Activated T-cell treated with anti-CD3 and anti-CD28 coated beads, Interleukin-2, amount 50 U/mL, for 1 hour (primary cell): ENCODE measurements at places on chromosomes 12 and 14.
A peak's percentile ranks its signal among the peaks of the same experiment; 100 is the strongest.

- peak; percentile 16 for DNase-seq
Observed at GRCh38 chr14:53929871-53930715, 26.5 kb downstream of the BMP4 start.

GRCh38 chr14:76496595-76496994, 120.7 kb downstream of the ESRRB start:
- no peak for DNase-seq

- DNase-seq, result no peak
Observed at GRCh38 chr12:131348231-131348630, 362.7 kb upstream of the SFSWAP start.

DNA sequence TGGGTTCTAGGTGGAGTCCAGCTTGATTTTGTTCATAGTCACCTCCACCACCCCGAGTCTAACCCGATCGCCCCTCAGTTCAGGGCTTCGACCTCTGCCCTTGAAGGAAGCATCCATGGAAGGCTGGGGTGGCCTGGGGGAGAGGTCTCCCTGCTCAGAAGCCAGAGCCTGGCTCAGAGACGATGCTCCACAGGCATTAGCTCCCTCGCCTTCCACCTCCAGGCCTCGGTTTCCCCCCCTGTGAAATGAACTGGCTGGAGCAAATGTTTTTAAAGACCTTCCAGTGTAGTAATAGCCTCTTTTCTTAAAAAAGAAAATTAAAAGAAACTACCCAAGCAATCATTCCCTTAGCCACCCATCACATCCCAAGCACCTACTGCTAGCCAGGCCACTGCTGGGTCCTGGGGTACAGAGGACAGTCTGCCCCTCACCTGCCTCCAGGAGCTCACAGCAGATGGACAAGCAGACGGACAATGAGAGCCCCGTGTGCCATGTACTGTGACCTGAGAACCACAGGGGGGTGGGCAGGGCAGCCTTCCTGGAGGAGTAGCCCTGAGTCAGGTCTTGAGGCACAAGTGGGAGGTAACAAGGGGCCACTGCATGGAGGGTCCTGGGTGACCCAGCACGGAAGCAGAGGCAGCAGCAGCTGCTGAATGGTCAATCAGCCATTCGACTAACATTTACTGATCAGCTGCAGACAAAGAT, 42.3 kb upstream of the EML1 start:
- no peak for DNase-seq

- DNase-seq, result no peak
Observed at GRCh38 chr12:97386133-97386581, 76.4 kb upstream of the RMST start.

GRCh38 chr12:42237052-42237852, 796 bp downstream of the YAF2 start:
- DNase-seq, result peak; percentile 74

DNA sequence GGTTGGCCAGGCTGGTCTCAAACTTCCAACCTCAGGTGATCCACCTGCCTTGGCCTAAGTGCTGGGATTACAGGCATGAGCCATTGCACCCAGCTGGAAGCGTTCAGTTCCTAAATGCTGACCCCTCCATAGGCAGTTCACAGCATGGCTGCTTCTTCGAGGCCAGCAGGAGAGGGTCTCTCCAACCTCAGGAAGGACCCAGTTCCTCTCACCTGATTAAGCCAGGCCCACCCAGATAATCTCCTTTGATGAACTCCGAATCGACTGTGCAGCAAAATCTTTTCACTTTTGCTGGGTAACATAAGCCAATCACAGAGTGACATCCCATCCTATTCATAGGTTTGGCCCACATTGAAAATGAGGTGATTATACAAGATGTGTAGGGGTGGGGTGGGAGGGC, 165.1 kb downstream of the ADCK1 start:
- DNase-seq, result no peak

DNA sequence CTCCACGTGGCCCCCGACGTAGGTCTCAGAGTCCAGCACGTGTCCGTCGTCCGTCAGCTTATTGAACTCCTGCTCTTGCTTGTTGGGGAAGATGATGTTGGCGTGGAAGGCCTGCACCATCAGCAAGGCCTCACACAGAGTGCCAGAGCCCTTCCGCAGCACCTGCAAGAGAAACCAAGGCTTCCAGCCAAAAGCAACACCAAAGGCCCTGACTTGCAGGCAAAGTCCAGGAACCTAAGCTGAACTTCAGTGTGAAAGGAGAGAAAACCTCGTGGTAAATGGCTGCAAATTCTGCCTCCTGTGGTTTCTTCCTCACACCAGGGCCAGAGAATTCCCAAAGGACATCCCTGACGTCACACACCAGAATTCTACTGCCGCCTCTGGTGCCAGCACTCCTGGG, 14.5 kb downstream of the POLE start:
- no peak for DNase-seq

DNA sequence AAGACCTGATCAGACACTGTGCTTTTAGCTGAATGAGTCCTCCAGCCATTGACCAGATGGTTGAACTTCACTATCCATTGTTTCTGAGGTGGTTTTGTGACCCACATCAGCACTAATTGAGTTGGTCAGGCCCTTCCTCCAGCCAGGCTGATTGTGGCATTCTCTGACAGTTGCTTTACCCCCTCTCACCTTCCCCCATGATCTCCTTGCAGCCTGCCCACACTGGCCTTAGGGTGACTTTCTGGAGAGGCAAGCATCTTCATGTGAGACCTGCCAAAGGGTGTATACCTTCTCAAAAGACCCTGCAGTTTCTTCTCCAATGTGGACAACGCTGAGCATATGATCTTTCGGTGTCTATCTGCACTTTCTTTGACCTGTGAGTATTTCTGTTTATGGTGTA, 83.9 kb downstream of the GPATCH2L start:
- DNase-seq, result no peak

DNA sequence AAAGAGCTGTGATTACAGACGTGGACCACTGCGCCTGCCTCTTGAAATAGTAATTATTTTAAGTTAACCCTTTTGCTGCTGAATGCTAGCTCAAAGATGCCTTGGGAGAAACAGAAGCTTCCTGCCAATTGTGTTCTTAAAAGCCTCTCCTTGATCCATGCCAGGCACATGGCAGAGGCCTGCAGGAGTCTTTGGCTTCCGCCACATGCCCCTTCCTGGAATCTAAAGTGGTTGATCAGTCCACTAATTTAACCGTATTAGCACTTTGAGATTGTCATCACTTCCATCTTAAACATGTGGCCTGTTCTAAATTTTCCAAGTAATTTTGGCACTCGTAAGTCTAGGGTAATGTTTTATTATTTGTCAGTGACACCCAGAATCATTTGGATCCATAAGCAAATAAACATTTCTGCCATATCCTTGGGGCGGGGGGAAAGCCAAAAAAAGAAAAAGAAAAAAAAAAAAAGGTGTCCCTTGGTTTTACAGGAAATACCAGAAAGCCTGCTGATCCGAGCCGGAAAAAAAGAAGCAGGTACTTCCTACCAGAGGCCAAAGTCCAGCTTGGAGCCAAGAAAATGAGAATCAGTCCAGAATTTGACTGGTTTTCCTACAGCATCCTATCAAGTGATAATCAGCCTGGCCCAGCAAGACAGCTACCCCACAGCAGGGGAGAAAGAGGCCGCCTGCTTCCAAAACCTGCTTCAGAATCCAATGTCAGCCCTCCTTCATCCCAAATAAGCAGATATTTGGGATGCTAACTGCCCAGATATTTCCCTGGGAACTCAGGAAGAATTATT, 104.8 kb downstream of the KCNK10 start:
- DNase-seq, result no peak

- no peak for DNase-seq
Observed at GRCh38 chr14:96635850-96636249, 133.7 kb downstream of the PAPOLA start.

DNA sequence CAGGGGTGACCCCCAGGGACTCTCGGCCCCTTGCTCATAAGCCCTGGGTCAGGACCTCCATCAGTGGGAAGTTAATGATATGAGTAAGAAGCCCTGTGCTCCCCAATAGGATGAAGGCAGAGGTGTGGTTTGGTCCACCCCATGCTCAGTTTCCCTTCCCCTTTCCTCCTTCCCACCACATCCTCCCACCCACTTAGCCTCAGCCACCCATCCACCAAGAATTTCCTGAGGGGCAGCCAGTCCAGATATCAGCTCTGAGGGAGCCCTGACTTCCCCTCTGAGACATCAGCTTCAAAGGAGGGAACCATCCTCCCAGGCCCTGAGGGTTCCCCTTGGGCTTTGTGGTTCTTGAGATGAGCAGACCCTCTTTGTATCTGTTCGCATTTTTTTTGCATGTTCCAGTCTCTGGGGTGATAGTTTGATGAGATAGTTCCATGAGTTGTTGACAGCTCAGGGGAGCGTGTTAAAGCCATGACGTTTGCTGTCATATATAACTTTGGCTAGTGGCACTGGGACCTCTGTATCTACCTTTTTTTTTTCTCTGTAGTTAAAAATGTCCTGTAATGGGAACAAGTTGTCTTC, 71.2 kb downstream of the LGMN start:
- DNase-seq, result peak; percentile 17

DNA sequence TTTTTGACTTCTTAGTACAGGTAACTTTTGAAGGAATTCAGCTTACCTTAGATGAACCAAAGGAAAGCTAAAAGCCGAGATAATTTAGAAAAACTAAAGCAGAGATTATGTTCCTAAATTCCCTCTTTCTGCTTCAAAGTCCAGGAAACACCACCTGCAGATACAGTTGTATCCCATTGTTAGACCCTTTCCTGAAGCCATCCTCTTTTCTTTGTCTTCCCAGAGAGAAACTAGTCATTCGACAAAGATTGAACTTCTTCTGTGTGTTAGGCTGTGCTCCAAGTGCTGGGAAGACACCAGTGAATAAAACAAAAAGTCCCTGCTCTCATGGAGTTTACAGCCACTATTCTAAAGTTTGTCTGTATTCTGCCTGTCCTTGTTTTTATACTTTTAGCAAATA, 29.3 kb downstream of the PPM1A start:
- DNase-seq, result no peak

- DNase-seq, result no peak
Observed at GRCh38 chr12:40168001-40168400, 56.8 kb upstream of the LRRK2 start.

- no peak for DNase-seq
Observed at GRCh38 chr12:28787151-28787550, 361.9 kb upstream of the FAR2 start.

GRCh38 chr14:32536175-32536574, 207.1 kb downstream of the AKAP6 start:
- DNase-seq, result no peak

DNA sequence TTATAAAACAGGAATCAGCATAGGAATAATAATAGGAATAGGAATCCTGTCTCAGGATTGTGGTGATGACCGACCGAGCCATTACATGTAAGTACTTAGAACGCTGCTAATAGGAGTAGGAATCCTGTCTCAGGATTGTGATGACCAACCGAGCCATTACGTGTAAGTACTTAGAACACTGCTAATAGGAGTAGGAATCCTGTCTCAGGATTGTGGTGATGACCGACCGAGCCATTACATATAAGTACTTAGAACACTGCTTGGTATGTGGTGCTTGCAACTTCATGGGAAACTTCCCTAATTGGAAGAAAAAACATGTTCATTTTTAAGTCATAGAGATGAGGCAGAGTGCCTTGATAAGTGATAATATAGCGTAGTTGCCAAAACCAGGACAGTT, 30.0 kb downstream of the ELK3 start:
- DNase-seq, result no peak
